ENCODE measurements at places on chromosomes 3 and 15. TPM values are rescaled to one million over a fixed set of nuclear protein-coding genes. Genes with fewer than 3 reads are reported as not detected.

GOLGA8N gene
- 1.4 TPM for total RNA-seq

DNA sequence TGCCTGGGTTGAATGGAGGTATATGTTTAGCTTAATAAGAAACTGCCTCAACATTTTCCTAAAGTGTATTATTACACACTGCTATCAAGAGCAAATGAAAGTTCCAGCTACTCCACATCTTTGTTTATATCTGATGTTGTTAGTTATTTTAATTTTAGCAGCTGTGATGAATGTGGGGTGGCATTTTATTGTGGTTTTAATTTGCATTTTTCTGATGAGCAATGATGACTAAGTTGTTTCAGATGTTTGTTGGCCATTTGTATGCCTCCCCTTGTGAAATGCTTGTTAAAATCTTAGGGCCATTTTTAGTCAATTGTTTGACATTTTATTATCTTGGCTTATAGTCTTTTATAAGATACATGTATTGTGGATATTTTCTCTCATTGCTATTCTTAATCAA lies 260.4 kb upstream of the SLCO3A1 start:
- DNase-seq: no peak

DNA sequence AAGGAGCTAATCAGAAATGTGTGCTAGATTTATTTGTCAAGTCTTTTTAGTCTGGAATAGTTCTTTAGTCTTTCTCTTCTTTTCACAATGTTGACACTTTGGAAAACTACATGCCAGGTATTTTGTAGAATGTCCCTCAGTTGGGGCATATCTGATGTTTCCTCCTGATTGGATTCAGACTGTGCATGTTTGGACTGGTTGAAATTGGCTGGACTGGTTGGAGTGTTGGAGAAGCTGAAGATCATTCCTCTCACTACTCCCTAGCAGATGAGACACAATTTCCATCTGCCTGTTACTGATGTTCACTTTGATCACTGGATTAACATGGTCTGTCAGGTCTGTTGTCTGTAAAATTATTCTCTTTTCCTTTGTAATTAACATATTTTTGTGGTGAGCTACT lies 3.7 kb downstream of the NME9 start:
- no peak for DNase-seq

- DNase-seq: no peak
Measured at GRCh38 chr3:191859531-191859930, 398.6 kb downstream of the PYDC2 start.

Data from CD4-positive, CD25-positive, alpha-beta regulatory T cell (primary cell).